Activated gamma-delta T cell treated with anti-CD3 and anti-CD28 coated beads, Interleukin-2, amount 50 U/mL, for 16 hours (primary cell): ENCODE measurements at places on chromosomes 5 and 9.

- DNase-seq = no peak
These were observed 154.9 kb upstream of the VLDLR start for GRCh38 chr9:2466703-2467102.

GRCh38 chr9:94757158-94757557, 30.7 kb downstream of the AOPEP start:
- no peak for DNase-seq

DNA sequence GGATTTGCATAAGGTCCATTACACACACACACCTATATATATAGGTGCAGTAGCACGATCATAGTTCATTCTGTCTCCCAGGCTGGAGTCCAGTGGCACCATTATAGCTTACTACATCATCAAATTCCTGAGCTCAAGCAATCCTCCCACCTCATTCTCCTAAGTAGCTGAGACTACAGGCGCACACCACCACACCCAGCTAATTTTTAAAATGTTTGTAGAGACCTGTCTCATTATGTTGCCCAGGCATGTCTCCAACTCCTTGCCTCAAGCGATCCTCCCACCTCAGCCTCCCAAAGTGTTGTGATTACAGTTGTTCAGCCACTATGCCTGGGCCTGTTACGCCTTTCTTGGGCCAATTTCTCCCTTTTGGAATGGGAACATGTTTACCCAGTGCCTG, 39.7 kb downstream of the DNAJB5 start:
- DNase-seq = no peak

GRCh38 chr5:157546456-157547100, 29.0 kb downstream of the ADAM19 start:
- DNase-seq = no peak

DNA sequence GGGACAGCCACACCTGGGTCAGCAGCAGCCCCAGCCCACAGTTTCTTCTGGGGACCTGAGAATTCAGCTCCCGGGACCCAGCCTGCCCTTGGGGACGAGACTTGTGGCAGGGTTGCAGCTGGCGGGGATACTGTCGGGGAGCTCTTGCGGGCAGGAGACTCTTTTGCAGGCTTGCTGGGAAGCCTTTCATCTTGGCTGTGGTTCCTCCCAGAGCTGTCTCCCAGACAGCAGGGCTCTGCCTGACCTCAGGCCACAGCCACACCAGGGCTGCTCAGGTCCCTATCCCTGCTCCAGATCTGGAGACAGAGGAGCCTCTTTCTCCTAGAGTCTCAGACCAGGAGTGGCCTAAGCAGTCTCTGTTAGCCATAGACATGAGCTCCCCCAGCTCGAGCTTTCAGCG, 4.7 kb upstream of the MYMK start:
- no peak for DNase-seq

- DNase-seq = no peak
These were observed 96.6 kb downstream of the UBAP2 start for GRCh38 chr9:33952066-33952465.

- no peak for DNase-seq
These were observed 1.2 kb upstream of the AK3 start for GRCh38 chr9:4742246-4742645.

GRCh38 chr9:21385131-21385670, at the start of gene IFNA2:
IFNA2 (minus strand) TSS chr9:21385398; CDS start chr9:21385329, 69 bp downstream.
- no peak for DNase-seq

GRCh38 chr9:126420643-126421564, 94.3 kb downstream of the MVB12B start:
- no peak for DNase-seq

GRCh38 chr5:151677776-151678545, 8.8 kb downstream of the SPARC start:
- DNase-seq = no peak

DNA sequence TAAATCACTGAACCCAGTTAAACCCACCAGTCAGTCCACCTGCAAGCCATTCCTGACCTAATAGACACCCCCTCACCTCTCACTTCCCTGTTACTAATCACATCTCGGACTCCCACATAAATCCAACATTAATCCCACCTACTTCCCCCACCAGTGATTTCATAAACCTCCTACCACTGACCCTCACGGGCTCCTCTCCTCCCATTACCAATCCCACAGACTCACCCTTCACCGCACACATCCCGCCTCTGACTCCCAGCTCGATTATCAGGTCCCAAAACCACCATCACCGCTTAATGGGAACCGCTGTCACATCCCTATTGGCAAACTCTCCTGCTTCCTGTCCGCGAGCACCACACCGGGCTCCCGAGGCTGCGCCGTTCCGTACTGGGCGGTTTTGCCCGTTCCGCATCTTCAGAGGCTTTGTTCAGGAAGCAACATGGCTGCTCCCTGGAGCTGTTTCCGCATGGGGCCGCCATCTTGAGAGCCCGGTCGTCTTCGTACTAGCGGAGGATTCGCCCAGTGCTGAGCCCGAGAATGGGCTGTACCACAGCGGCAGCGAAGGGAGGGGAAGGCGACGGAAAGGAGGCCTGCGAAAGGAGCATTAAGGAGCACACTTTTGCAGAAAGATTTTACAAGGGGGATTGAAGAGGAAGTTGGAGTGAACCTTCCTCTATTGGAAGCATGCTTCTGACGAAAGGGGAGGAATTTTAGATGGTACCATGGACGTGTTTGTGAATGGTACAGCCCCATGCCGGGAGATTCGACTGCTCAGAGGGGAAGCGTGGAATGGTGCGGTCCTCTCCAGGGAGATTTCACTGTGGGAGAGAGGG, at the start of gene ZNF300:
ZNF300 (minus strand) TSS at position 502 of the 833 bp plus-strand sequence. CDS start 1,825 bp downstream, outside the sequence.
- DNase-seq = peak; percentile 43

DNA sequence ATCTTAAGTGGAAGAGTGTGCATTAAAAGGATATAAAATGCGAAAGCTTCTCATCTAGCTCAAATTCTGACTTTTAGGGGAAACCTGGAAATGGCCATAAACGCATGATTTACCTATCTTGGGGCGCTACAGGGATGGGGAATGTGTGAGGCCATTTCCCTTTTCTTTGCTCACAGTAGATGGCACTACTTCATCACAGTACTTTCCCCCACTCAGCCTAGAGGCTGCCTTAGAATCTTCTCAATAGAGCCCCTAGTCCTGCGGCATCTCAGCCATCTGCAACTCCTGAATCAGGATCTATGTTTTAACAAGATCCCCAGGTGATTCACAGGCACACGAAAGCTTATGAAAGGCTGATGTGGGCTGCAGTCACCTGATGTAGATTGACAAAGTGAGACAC, 110.8 kb downstream of the LHFPL2 start:
- no peak for DNase-seq

- no peak for DNase-seq
These were observed 8.7 kb downstream of the FAM193B start for GRCh38 chr5:177545487-177546257.

- DNase-seq = no peak
These were observed 121.9 kb upstream of the CXCL14 start for GRCh38 chr5:135700731-135701130.

GRCh38 chr5:57817001-57817453, 334.4 kb upstream of the ACTBL2 start:
- DNase-seq = no peak

- DNase-seq = no peak
These were observed 37.3 kb downstream of the CSF2 start for GRCh38 chr5:132110930-132111329.

GRCh38 chr5:135254183-135254582, 144.8 kb downstream of the MACROH2A1 start:
- no peak for DNase-seq

DNA sequence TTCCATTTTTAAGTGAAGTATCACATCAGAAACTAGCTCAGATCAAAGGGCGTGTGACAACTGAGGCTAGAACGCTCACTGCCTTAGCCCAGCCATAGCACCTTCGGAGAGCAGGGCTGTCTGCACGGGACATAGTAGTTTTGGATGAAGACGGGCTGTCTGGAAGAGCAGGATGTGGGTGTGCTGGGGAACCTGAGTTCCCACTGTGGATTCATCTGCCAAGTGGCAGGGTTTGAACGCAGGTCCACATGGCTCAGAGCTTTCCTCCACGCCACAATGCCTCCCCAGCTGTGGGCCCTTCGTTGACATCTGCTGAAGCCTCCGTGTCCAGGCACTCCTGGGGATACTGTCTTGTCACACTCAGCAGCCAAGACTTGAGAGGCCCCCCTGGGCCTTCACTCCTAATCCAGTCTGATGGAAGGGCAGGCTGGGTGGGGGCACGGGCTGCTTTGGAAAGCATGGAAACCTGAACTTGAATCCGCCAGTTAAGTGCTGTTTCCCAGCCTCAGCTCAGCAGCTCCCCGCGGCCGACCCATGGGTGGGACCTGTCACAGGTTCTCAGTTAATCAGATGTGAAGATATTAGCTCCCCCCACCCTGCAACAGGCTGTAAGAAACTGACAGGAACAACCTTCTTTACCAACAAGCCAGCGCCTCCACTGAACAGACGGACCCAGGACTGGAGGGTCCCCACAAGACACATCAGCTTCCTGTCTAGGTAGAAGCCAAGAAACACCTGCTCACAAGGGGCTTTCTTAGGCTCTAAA, 228.1 kb downstream of the FANCC start:
- DNase-seq = no peak

DNA sequence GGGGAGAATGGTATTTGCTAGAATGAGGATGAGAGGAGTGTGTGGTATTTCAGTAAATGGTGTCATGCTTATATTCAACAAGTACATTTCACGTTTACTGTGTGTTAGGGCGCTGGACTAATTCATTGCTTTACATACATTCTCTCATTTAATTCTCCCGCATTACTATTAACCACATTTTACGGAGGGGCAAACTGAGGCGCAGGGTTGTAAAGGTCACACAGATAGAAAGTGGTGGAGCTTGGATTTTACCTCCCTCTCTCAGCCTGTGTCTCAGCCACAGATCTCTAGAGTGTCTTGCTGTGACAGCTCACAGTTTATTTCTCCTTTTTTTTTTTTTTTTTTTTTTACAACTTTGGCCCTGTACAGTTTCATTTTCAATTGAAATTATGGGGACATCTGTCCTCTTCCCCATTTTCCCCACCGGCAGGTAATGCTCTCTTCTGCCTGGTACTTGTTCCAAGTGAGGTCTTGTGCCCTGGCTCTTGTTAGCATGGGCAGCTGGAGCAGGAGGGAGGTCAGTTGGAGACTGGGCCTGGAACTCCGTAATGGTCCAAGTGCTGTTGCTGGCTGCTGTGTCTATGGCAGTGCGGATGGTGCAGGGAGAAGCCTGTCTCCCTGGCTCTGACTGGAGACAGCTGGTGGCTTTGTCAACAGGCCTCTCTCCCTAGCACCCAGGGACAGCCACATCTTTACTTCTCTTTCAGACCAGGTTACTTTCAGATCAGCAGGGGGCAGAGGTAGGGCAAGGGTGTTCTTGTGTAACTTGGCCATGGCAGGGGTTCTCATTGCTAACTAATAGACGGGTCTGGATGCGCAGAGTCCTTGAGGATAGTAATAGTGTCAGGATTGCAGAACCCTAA, 20.5 kb upstream of the NDST1 start:
- no peak for DNase-seq

GRCh38 chr9:97293818-97294217, 13.6 kb upstream of the CCDC180 start:
- DNase-seq = no peak

GRCh38 chr5:54743581-54743980, 226.0 kb downstream of the SNX18 start:
- DNase-seq = no peak

DNA sequence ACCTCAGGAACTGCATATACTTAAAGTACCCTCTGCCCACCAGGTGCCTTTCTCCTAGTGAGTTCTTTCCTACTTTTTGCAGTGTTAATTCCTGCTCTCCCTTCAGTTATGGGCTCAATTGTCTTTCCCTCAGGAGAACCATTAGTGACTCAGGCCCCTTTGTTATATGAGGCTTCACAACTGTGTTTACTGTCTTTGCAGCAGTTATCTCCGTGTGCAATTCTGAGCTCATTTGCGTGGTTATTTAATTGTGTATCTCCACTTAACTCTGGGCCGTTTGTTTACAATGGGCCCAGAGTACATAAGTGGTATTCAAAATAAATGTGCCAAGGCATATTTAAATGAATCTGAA, 9.6 kb downstream of the FBXO38 start:
- DNase-seq = no peak

DNA sequence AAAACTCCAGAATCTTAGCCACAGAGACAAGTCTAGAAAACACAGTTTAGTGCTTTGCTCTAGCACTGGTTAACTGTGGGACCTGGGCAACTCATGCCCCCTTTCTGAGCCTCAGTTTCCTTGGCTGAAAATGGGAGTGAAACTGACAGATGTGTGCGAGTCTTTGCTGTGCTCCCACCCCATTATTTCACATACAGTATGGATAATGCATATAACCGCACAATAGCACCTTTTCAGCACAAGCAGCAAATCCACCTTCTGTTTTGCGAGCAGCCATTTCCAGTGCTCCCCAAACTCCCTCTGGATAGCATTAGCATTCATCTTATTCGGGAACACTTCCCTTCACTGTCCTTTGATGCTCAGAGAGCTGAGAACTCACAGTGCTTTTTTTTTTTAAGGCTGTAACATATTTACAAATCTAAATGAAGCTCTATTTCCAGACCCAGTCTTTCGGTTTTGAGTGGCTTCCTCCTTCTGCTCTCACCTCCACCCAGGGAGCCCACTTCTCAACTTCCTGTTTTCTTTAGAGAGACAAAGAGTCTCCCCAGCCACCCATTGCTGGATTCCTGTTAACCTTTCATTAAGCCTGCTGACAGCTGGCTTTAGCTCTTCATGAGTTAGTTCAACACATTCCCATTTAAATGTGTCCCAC, 49.2 kb downstream of the TIMD4 start:
- DNase-seq = no peak

- DNase-seq = no peak
These were observed 48.5 kb downstream of the SEMA5A start for GRCh38 chr5:9497347-9497746.

DNA sequence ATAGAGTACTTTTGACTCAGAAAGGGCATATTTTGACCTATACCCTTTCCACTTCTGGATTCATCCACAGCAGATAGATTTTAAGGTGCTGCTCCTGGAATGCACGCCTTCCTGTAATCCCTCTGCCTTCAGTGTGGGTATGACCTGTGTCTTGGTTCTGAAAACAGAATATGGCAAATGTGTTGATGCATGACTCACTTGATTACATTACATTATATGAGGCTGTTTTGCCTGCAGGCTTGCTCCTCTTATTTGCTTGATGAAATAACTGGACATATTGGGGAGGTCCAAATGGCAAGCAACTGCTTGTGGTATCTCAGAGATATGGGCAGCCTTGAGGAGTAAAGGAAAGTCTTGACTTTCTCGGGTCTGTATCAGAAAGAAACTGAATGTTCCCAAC, 468.6 kb downstream of the CDH18 start:
- no peak for DNase-seq

- no peak for DNase-seq
These were observed 333.8 kb upstream of the CTNND2 start for GRCh38 chr5:12237837-12238575.

DNA sequence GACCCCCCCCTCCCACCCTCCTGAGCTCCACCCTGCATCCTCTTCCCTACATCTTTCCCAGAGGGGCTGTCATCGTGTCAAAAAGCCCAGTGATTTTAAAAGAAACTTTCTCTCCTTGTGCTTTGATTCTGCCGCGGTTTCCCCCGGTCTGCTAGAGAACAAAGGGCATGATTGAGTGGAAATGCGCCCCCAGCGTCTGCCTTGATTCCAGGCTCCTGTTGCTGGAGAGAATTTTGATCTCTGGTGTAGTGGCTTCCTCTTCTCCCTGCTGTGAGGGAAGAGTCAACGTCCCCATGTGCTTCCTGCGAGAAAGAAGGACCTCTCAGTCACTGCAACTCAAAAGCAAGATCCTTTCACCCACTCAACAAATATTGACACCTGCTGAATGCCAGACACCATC, 61.9 kb upstream of the RAPGEF1 start:
- no peak for DNase-seq

GRCh38 chr9:111436571-111436970, 47.6 kb downstream of the ECPAS start:
- no peak for DNase-seq
